Kidney glomerular epithelial cell (primary cell): ENCODE measurements at places on chromosomes 7 and 10.

- no peak for DNase-seq
Observed at GRCh38 chr10:28684157-28684985, 7.0 kb downstream of the BAMBI start.

DNA sequence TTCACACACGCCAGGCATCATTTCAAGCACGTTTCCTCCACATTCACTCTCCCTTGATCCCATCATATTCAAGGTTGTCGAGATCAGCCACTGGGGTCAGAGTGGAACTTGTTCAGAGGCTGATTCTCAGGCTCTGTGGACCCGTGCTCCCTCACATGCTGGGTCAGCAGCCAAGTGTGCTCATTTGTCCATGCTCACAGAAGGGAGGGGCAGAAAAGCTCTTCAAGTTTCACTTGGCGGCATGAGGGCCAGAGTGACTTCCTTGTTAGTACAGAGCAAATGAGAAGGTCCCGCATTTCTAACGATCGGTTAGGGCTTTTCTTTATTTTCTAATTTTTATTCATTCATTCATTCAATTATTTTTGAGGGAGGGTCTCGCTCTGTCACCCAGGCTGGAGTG is 82.2 kb downstream of the EBLN1 start:
- DNase-seq = no peak

GRCh38 chr7:121504482-121504881 is 108.4 kb upstream of the FAM3C start:
- peak; percentile 62 for DNase-seq

DNA sequence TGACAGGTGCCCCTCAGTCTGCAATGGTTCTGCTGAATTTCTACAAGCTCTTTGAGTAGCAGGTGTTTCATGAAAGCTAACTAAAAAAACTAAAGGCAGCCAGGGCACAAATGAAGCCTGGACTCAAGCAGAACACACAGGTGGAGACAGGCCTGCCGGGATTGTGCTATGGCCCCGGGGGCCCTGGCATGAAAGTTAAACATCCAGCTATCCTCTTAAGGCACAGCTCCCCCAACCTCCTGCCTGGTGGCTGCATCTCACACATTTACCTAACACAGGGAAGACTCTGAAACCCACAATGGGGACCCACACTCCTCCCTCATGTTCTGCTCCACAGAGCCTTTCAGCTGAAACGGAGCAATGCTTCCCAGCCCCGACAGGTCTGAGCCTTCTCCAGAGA is 76.3 kb upstream of the CAMK2B start:
- no peak for DNase-seq

GRCh38 chr10:16441173-16441840 is 4.5 kb downstream of the PTER start:
- peak; percentile 47 for DNase-seq

DNA sequence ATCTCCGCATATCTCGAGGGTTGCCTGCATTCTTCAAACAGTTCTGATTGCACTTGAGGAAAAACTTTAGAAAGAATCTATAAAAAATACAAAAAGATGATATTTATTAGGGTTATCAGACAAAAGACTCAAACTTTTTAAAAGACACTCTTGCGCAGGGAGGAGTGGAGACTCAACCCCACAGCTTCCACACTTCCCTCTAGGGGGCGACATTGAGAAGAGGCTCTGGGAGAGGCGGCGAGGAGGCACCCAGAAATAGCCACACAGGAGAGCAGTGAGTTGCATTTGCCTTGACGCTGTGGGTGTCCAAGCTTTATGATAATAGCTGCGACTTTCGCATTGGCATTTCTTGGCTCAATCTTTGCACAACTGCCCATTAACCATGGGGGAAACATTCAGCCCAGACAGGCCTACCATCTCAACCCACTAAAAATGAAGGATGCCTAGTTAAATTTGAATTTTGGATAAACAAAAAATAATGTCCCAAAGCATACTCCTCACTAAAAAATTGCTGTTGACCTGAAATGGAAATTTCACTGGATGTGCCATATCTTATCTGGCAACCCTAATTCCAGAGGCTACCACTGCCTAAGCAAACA is 86.2 kb downstream of the EBF3 start:
- no peak for DNase-seq

- DNase-seq = no peak
Observed at GRCh38 chr10:109957092-109957797, 33.9 kb upstream of the XPNPEP1 start.

DNA sequence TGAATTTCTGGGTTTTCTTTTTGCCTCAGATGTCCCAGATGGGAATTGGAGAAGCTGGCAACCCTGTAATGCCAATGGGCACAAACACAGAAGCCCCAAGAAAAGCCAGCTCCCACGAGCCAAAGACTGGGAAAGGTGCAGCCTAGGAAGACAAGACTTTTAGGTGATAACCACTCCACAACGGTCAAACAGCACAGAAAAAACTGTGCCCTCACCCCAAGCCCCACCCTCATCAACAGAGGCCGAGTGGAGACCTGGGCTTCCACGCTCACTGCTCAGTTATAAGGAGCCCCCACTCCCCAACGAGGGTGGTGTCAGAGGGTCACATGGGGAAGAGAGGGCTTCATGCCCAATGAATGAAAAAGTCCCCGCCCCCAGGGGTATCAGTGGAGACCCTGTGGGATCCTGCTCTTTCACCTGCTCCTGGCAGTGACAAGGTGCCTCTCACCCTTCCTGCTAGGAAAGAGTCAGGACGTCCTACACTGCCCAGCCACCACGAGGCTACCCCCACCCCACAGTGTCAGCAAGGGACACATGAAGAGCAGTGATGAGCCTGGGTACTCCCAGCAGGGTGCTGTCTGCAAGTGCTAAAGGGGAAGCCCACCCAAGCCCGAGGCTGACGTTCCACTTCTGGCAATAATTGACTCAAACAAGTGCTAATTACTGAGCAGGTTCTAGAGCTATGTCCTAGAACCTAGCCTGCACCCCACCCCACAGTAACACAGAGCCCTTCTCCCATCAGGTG is 8.3 kb downstream of the TMEM273 start:
- DNase-seq = no peak

DNA sequence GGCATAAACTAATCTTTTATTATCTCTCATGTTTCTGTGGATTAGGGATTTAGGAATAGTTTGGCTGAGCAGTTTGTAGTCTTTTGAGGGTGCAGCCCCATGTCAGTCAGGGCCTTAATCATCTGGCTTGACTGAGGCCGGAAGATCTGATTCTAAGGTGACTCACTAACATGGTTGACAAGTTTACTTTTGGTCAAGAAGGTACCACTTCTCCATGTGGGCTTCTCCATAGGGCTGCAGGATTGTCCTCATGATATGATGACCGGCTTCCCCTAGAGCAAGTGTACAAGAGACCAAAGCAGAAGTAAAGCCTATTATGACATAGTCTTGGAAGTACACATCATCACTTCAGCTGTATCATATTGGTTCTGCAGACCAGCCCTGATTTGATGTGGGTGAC is 45.9 kb upstream of the OIT3 start:
- DNase-seq = no peak

- DNase-seq = no peak
Observed at GRCh38 chr10:96321822-96322221, 17.6 kb downstream of the DNTT start.

GRCh38 chr7:1263391-1263951 is 30.8 kb downstream of the UNCX start:
- DNase-seq = no peak

DNA sequence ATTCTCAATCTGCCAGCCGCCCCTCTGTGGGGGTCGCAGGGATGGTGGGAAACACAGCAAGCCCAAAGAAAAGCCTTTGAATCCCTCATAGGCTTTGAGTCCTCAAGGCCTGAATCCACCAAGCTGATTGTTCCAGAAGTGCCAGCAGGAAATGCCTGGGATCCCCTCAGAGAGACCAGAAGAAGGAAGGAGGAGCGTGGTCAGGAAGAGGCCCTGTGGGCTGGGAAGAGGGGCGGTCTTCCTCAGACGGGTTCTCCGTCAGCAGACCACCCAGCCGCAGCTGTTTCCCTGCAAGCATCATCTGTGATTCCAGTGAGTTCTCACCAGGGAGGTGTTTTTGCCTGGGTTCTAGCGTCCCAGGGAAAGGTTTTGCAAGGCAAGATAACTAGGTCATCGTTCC is 190.0 kb upstream of the KLF6 start:
- DNase-seq = no peak

DNA sequence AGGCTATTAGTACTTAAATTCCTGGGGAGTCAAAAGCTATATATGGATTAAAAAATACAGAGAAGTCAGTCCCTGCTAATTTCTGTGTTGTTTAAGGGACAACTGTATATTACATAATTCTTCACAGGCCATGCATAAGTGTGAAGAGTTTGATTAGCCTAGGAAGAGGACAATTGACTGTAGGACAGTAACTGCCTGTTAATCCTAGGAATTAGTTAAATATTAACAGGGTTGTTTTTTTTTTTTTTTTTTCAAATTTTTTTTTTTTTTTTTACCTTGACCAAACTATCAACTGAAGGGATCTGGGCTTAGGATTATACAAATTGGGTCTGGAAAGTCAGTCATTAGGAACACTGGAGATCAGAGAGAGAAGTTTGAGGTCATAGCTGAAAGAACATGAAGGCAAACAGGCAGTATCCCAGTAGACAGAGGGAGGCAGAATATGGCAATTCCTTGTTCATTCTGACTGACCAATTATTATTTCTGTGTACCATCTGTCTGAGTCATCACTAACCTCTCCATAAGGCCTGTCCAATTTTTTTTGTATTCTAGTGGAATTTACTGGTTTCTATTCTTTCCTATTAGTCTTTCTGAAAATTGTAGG is 1139.2 kb downstream of the SORCS1 start:
- DNase-seq = no peak

DNA sequence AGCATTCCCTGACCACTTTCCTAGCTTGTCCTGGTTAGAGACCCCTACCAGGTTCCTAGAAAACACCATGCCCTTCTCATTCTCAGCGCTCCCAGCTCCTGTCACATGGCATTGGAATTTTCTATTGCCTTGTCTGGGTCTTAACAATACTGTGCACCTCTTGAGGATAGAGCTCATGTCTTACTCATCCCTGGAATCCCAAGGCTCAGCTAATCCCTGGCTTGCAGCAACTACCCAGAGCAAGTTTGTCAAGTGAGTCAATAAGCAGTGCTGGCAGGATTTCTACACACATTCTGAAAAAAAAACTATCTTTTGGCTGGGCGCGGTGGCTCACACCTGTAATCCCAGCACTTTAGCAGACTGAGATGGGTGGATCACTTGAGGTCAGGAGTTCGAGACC is 11.7 kb upstream of the PRDX3 start:
- DNase-seq = peak; percentile 77

DNA sequence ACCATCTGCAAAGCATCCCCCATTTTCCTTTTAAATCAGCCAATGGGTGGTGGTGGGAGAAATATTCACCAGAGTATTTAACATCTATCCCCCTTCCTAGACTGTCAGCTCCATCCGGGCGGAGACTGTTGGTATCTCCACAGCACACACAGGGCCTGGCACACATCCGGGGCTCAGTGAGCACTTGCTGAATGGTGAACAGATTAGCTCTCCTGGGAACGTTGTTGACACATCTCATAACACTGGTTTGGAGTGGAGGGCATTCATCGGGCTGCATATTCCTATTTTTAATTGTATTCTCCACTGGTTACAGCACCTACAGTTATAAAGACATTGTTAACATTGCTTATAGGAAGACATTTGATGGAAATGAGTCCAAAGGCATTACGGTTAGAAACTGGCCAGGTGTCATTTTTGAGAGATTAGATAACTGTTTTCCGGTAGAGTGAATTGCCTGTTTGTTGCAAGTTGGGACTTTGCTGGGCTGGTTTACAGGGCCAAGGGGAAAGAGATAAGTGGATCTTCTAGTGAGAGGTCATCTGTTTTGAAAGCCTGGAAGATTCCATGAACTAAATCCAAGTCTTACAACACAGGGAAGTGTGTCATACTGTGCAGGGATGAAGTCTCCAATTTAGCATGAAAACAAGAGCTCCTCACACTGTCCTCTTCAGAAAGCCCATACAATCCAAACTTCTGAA is 101.8 kb downstream of the EGFR start:
- DNase-seq = no peak

DNA sequence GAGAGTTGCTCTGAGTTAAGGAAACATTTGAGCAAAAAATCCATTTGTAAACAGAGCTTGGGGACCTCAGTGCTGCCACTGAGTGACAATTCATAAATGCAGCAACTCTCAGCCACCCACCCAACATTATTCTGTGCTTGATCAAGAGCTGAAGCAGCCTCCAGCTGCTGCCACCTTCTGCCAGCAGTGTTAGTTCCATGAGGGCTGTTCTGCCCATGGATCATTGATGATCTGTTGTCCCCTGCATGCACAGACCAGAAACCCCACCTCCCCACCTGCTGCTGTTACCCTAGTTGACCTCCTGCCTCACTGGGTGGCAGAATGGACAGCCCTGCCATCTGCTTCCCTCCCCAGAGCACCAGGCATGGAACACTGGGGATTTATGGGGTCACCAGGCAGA is 305.4 kb downstream of the KCNMA1 start:
- no peak for DNase-seq
